Hindlimb muscle (tissue), 1 donor: ENCODE measurements at places on chromosomes 12 and 14. TPM values are rescaled to one million over a fixed set of nuclear protein-coding genes. Genes with fewer than 3 reads are reported as not detected.

The HPD gene
- polyA plus RNA-seq: not detected

The HIP1R gene
- polyA plus RNA-seq: 8.7 TPM

The COX14 gene
- 39.0 TPM for polyA plus RNA-seq

DNA sequence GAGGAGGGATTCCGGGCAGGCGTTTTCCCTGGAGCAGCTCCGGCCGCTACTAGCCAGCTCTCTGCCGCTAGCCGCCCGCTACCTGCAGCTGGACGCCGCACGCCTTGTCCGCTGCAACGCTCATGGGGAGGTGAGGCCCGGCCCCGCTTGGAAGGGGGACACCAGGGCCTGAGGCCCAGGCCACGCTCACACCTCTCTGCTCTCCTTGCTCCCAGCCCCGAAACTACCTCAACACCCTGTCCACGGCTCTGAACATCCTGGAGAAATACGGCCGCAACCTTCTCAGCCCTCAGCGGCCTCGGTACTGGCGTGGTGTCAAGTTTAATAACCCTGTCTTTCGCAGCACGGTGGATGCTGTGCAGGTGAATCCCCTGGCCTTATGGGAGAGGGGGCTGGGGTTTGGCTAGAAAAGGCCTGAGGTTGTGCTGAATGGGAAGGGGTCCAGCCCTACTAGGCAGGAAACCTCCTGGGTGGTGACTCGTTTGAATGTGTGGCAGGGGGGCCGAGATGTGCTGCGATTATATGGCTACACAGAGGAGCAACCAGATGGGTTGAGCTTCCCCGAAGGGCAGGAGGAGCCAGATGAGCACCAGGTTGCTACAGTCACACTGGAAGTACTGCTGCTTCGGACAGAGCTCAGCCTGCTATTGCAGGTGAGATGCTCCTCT is 597 bp downstream of the RNF31 start:
- DNase-seq: peak; percentile 36

- no peak for DNase-seq
Measured at GRCh38 chr12:29066011-29066588, 83.0 kb upstream of the FAR2 start.

DNA sequence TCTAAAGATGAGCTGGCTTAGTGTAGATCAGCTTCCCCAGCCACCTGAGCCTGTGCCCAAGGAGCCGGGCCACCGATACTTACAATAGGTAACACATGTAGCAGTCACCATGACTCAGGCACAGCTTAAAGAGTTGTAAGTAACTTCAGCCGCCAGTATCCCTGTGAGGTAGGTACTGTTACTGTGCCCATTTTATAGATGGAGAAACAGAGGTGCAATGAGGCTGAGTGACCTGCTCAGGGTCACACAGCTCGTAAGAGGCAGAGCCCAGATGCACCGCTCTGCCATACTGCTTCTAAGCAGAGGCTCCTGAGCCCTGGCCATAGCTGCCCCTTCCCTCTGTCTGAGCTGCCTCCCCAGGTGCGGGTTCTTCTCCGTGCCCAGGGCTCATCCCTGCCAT is 58.5 kb downstream of the IQSEC3 start:
- no peak for DNase-seq

DNA sequence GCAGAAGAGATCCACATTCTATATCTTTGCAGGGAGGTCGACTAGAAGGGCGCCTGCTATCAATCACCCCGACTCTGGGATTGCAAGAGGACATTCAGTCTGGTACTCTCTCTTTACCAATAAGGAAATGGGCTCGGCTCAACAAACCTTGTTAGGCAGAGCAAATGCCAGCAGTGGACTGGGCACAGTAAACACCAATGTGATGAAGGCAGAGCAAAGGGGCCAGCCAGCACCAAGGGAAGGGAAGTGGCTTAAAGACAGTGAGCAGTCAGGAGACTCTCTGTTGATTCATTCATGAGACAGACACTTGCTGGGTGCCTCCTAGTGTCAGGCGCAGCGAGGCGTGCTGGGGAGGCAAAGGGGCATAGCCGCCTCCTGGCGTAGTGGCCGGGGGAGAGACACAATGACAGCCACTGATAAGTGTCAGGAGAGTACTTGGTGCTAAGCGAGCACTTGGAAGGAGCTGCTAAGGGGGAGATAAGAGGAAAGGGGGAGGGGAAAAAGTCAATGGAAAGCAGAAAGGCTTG is 34.1 kb downstream of the TMCC3 start:
- no peak for DNase-seq

- no peak for DNase-seq
Measured at GRCh38 chr12:52255926-52256583, 18.4 kb upstream of the KRT86 start.

DNA sequence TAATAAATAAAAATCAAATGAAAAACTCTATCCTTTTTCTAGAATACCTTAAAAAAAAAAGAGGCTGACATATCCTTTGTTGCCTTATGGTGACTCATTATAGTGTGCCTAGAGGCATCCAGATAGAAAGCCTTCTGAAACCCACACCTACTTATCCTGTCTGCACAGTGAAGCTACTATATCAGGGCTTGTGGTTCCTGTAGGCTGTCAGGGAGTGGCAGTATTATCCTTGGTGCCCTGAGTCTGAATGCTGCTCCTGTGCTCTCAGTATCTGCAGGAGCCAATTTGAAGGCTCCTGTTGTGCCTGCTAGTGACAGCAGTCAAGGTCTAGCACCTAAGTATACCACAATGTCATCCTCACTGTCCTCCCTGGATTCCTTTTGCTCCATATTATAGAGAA is 168.4 kb upstream of the AVPR1A start:
- DNase-seq: no peak

The ETFBKMT gene
- 3.0 TPM for polyA plus RNA-seq

The CARMIL3 gene
- 0.10 TPM for polyA plus RNA-seq

The VPS37B gene
- polyA plus RNA-seq: 23.0 TPM

The SLC25A47 gene
- not detected for polyA plus RNA-seq

GRCh38 chr12:113154351-113154973 is 4.9 kb downstream of the CFAP73 start:
- DNase-seq: no peak

The CACNA1C gene
- 3.4 TPM for polyA plus RNA-seq

DNA sequence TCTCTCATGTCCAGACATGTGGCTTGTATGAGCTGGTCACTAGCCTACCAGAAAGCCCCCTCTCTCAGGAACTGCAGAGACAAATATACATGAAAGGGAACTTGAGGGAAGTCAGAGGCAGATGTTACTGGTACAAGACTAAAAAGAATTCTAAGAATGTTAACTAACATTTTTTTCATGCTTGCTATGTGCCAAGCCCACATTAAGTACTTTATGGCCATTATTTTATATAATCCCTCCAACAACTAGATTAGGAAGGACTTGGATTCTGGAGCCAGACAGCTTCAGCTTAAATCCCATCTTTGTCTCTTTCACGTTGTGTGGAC is 24.6 kb downstream of the TTC9 start:
- DNase-seq: no peak

The HELB gene
- polyA plus RNA-seq: 3.0 TPM

DNA sequence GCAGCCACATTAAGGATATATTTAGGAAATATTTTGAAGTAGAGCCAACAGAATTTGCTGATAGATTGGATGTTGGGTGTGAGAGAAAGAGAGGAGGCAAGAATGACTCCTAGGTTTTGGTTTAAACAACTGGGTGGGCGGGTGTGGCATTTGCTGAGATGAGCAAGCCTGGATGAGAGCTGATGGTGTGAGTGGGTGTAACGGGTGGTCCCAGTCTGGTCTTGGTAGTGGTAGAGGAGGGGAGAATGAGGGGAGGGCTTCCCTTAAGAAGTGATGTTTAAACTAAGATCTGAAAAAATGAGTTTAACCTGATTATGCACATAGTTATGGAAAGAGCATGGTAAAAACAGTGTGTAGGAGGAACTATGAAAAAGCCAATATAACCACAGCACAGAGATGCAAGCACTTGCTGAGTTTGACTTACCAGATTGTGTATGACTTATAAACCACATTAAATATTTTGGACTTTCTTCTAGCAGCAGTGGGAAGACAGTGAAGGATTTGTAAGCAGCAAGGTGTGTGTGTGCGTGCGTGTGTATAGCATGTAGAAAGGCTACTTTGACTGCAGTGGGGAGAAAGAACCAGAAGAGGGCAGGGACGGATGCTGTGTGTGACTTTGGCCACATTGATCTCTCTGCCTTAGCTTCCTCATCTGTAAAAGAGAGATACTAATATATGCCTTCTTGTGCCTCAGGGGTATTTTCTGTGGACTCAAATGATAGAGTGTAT is 139.7 kb downstream of the PRIMA1 start:
- DNase-seq: peak; percentile 1

The RHOF gene
- polyA plus RNA-seq: 3.7 TPM

DNA sequence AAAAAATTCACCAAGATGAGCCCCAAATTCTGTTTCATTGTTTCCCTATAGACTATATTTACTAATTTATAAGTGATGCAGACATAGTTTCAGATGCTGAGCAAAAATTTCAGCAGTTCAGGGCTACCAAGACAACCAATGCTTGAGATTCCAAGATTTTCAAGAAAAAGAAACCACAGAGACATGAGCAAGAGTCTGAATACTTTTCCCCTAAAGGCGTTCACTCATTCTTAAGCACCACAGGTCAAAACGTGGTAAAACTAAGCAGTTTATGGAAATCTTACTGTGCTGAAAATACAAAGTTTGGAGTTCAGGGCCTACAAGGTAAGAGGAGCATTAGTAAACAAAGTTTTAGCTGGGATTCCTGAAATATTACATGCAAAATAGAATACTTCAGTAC is 221.2 kb downstream of the KCNH5 start:
- DNase-seq: no peak

DNA sequence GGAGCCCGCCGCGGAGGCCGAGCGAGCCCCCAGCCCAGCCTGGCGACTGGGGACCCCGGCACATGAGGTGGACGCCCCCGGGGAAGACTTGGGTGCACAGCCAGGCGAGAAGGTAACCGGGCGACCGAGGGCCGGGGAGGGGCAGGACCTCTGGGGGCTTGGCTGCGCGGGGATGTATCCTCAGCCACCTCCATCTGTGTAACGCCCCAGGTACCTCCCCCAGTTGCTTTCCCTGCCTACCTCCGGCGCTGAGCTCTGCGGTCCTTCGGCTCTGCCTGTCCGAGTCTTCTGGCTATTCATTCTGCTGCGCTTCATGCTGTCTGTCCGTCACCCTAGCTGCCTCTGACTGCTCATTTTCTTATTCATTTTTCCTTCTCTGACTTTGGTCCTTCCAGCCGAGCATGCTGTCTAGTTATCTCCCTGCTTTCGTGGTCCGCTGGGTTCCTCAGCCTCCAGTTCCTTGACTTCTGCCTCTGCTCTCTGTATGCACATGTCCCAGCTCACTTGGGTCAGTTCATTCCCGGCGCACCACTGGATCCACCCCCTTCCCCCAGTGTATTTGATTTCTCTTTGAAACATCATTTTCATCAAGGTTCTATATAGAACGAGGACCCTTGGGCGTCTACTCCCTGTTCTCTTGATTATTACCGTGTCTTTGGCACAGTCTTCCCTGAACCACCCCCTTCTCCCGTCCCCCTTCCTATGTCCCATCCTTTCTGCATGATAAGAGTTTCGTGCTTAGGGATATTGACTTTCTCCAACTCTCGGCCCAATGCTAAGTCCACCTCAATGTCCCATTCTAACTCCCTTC is 612 bp downstream of the PHC1 start:
- DNase-seq: peak; percentile 63

DNA sequence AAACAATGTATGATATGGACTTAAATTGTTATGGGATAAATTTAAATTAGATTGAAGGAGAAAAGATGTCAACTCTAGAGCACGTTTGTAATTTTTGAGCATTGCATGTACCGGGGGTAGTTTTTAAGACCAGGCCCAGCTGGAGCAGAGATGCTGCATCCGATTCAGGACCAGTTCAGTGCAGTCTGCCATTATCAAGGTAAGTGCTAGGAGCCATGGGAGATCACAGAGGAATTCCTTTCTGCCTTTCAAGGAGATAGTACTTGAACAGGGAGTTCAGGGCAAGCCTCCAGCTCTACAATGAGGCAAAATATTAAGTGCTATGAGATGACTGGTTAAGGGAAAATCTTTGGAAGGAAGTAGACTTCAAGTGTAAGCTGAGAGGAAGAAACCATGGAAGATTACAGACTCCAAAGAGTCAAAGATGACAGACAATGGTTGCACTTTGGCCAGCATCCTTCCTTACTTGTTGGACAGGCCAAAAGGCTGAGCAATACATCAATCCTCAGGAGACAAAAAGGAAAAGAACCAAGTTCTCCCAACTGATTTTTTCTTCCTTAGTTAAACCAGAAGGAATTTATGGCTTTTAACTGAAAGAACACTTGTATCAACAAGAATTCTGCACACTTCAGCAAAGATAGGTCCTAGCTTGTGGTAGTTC is 113.2 kb upstream of the HIF1A start:
- DNase-seq: no peak

DNA sequence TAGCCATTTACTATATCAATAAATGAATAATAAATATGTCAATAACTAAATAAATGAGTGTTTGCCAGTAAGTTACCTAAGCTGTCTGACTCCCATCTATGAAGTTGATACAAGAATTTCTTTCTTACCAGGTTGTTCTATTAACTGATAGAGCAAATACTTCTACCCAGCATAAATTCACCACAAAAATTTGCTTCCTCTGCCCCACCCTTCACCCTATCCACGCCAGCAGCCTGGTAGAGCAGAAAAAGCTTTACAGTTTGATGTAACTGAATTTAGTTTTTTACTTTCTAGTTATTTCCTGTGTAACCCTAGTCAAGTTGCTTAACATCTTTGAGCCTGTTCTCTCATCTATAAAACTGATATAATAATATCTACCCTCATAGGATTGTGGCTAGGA is 94.9 kb upstream of the SLC16A7 start:
- no peak for DNase-seq

DNA sequence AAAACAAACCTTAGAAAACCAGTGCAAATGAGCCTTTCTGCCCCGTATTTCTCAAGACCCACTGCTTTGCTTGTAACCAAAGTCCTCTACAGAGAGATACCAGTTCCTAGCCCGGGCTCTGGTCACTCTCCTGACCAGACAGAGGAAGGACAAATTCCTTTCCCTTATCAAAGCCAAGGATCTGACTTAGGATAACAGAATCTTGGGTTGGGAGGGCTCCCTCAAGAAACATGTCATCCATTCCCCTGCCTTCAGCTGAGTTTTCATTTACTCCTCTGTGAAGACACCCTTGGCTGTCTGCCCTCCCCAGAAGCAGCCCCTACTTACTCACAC is 116.0 kb upstream of the PARP11 start:
- no peak for DNase-seq
